Nucleus accumbens (tissue), 56 donors: ENCODE measurements at places on chromosomes 7 and 10.

- no peak for DNase-seq
Observed at GRCh38 chr10:44293306-44293778, 91.6 kb downstream of the CXCL12 start.

- DNase-seq, result no peak
Observed at GRCh38 chr7:45625714-45626440, 51.7 kb downstream of the ADCY1 start.

DNA sequence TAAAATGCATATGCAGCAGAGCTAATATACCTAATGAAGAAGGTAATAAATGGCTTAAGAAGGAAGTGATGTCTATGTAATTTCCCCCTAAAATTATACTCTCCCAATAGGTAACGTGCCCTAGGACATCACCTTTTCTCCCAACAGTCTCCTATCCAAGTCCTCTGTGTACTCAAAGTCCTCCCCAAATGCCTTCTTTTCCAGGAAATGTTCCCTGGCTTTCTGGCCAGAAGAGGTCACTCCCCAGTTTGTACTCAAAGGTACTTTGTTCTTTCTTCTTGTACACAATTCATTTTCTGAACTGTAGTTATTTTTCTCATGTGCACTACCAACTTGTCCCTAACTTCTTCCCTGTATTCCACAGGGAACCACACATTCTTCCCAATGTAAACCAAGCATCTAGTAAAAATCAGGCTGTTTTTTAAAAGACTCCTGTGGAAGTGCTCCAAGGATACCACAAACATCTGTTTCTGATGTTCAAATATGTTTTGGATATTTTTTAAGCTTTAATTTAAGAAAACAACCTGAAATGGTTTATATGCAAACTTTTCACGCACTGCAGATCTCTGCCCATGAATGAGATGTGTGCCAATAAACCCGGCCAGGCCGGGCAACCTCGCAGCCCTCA lies 262.3 kb upstream of the KLF14 start:
- no peak for DNase-seq

DNA sequence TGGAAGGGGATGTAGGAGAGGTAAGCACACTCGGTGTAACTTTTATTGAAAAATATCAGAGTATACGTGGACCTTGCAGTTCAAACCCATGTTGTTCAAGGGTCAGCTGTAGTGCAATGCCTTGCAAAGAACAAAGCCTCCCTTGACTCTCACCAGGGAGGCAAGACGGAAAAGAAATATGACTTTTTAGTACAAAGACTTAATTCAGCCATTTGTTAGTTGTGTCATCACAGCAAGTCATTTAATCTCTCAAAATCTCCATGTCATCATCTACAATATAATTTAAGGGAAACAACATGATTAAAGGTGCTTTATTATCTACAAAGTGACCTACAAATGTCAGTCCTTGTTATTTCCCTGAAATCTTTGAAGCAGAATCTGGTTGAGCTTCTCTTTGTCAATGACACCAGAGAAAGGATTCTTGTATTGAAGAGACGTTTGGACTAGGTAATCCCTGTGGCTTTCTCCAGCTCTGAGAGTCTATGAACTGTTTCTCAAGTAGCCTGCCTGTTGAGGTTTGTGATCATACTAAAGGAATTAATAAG lies 502.8 kb downstream of the REEP3 start:
- DNase-seq, result no peak

DNA sequence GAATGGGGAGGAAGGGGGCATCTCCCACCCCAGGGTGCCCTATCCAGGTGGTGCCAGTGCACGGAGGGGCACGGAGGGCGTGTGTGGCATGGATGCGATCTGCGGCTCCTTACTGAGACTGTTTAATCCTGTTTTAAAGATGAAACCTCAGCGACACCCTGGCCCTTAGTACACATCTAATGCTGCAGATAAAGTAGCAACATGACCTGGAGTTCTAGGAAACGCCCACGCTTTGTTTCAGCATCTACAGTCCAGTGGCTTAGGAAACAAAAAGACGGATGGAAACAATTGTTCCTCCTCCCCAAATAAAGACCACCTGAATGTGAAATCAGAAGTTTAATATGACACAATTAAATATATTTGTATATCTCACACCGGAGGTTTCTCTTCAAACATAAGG lies 201.9 kb downstream of the DNAJB6 start:
- no peak for DNase-seq

- DNase-seq, result no peak
Observed at GRCh38 chr10:51707821-51708424, 8.5 kb upstream of the CSTF2T start.
